ENCODE measurements at places on chromosomes 16 and 17.

- no peak for DNase-seq
Observed at GRCh38 chr16:3187798-3188674, at the start of gene OR1F1. Gene OR1F1 (plus strand): TSS chr16:3188204.

DNA sequence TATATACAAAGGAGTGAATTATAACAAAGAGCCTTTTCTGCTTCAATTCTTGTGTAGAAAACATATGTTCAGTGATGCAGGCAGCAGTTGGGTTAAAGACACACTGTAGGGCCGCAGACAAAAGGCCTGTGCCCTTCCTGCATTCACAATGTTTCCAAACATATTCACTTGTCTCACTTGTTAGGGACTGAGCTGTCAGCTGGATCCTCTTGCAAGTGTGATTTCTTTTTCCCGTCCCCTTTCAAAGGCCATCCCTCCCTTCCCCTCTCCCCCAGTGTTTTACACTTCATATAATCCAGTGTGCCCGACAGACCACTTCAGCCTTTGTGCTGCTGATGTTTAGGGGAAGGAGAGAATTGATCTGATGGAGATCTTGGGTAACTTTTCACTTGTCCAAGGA lies 217.0 kb downstream of the FTO start:
- no peak for DNase-seq

DNA sequence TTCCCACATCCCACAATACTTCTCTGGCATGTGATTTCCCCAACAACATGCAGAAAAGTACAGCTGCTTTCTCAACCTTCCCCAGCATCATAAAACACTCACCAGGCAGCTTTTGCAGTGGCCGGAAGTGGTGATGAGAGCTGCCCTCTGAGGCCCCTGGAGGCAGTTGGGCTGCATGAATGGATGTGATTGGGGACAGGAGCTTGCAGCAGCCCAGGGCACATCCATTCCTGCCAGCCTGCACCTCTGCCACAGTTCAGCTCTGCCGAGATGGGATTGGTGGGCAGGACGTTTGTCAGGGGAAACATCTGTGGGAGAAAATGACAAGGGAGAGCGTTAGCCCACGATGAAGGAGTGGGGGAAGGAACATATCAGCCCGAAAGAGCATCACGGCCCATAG lies 19.8 kb downstream of the NUBP1 start:
- DNase-seq: no peak

GRCh38 chr17:81528651-81529436 lies 667 bp downstream of the FSCN2 start:
- DNase-seq: no peak

DNA sequence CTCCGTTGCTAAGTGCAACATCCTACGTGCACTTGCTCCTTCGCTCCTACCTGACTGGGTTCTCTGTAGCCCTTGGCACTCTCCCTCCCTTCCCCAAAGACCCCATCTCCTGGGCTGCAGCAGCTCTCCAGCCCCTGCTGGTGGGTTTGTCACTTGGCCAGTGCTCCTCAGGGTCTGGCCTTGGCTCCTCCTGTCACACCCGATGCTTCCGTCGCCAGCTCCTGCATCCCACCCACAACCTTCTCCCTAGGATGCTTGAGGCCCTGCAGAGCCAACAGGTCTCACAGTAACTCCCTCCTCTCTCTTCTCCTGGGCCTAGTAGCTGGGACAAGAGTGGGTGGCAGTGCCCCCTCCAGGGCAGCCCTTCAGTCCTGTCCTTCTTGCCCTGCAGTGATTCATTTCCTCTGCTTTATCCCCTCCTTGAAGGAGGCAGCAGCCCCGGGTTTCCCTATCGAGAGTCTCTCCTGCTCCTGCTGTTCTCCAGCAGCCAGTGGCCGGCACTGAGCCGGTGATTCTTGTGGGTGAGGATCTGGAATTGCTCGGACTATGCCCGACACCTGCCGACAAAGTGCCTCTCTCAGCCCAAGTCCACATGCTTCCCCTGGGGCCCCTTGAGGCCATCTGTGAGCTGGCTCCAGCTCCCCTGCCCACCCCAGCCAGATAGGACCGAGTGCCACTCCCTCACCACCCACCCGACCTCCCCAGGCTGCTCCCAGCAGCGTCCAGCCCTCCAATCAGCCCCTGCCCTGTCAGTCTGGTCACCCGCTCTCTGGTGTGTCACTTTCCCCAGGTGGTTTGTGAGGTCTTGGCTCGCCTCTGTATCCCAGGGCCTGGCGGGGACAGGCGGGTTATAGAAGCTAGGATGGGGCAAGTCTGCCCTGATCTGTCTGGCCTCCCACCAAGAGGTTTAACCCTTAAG lies 3.8 kb downstream of the LITAFD start:
- no peak for DNase-seq

DNA sequence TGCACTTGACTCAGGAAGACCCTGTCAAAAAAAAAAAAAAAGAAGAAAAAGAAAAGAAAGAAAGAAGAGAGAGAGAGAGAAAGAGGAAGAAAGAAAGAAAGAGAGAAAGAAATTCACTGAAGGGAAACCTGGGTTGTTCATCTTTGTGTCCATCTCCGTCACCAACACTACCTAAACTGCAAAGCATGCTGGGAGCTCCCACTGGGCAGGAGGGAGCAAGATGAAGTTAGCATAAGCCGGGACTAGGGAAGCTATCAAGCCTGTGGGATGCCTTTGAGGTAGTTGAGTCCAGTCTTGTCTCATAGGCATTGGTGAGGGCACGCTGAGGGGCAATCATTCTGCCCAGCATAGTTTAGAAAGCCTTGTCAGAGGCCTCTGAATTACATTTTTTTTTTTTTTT lies 7.6 kb upstream of the CBFB start:
- DNase-seq: no peak

DNA sequence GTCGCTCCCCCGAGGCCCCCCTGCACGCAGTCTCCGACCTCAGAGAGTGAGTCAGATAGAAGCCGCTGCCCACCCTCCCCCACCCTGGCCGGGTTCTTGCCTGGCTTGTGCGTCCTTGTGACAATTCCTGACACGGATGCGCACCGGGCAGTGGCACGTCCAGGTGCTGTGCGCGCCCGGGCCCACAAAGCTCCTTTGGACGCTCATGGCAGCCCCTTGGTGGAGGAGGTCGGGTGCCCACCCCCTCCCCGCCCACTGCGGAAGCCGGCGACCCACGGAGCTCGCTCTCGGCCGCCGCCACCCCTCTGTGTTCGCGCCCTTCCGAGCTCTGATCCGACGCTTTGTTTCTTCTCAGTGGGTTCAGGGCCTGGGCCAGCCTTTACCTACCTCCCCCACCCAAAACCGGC lies 662 bp upstream of the TUBB3 start:
- no peak for DNase-seq

DNA sequence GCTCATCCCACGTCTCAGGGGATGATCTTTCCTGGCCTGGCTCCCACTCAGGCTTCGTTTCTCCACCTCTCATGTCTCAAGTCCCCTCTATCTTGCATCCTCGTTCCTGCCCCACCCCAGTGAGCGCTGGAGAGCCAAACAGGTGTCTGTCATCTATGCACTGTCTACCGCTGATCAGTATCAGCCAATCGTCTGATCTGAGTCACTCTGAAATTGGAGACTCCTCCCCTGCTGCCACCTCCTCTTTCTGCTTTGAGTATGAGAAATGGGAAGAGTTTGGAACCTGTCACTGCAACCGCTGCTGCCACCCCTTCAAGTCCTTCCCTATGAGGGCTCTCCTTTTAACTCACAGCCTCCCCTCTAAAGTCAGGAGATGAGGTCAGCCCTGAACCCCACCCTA lies 28.0 kb downstream of the FZD2 start:
- DNase-seq: no peak

All from stimulated activated CD8-positive, alpha-beta memory T cell treated with anti-CD3 and anti-CD28 coated beads, Interleukin-7, amount 100 ng/mL, for 1 hour (primary cell).